Thyroid gland (tissue), 4 donors: ENCODE measurements at places on chromosomes 5 and 9. TPM values are rescaled to one million over a fixed set of nuclear protein-coding genes. Genes with fewer than 3 reads are reported as not detected.
A peak's percentile ranks its signal among the peaks of the same experiment; 100 is the strongest.

Gene OR2S2
- not detected for total RNA-seq

Gene MRPS27
- 86.1 TPM for total RNA-seq

Gene ACTBL2
- total RNA-seq = not detected

Gene PRRC2B
- total RNA-seq = 125 TPM

Gene RPL37
- 499 TPM for total RNA-seq

Gene SPINK13
- total RNA-seq = not detected

Gene IL9
- total RNA-seq = not detected

Gene ANKRD18B
- 0.59 TPM for total RNA-seq

Gene EPB41L4B
- 56.4 TPM for total RNA-seq

DNA sequence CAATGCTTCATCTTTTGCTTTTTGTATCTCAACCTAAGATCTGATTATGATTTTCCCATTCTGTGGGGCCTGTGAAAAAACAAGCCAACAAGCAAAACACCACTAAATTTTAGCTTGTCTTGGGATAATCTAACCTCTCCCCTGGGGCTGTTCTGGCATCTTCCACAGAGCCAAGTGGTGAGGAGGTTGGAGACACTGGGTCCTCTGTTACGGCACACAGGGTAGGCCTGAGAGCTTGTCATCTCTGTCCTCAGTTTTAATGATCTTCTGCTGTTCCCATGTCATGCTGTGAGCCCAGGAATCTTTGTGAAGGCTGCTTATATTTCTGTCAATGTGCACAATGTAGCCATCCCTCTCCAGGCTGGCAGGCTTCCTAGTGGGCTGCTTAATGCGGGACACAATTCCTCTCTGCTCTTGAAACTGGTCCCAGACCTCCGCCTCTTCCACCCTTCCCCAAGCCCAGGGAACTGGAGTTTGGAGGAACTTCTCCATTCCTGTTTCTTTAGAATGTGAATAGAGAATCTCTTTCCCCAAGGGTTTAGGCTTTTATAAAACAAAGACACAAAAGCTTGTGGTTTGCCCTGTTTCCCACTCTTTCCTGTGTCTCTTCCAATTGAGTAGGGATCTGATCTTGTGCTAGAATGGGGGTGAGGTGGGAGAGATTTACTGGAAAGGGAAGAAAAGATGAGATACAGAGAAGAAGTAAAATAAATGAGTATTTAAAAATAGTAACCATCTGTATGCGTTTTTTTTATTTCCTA is 30.9 kb upstream of the SEMA6A start:
- DNase-seq = no peak

- DNase-seq = no peak
These were observed 83.1 kb downstream of the JMY start for GRCh38 chr5:79318935-79319614.

GRCh38 chr5:151101151-151101550 is 20.3 kb upstream of the TNIP1 start:
- DNase-seq = no peak

- DNase-seq = peak; percentile 39
These were observed 26.2 kb upstream of the SPTLC1 start for GRCh38 chr9:92141144-92142129.

- no peak for DNase-seq
These were observed 66.1 kb downstream of the DNAH5 start for GRCh38 chr5:13878357-13878756.

DNA sequence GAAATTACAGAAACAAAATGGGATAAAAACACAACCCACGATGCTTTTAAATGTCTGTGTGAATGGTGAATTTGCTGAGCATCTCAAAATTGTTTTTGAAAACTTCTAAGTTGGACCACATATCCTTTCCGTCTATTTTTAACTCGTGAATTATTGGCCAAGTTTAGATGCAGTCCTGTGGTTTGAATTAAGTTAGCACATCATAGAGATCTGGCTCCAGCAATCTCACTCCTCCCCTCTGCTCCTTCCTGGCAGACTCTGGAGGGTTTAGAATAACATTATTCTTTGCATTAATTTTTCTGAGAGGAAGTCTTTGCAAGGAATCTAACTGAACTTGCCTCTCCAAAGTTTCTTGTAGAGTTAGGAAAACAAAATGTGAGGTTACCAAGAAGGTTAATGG is 14.5 kb upstream of the ANKRD55 start:
- DNase-seq = no peak

DNA sequence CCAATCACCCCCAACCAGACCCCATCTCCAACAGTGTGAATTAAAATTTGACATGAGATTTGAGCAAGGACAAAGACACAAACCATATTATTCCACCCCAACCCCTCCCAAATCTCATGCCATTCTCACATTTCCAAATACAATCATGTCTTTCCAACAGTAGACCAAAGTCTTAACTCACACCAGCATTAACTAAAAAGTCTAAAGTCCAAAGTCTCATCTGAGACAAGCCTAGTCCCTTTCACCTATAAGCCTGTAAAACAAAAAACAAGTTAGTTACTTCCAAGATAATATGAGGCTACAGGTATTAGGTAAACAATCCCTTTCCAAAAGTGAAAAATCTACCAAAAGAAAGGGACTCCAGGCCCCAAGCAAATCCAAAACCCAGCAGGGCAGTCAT is 140.6 kb upstream of the NR4A3 start:
- no peak for DNase-seq

DNA sequence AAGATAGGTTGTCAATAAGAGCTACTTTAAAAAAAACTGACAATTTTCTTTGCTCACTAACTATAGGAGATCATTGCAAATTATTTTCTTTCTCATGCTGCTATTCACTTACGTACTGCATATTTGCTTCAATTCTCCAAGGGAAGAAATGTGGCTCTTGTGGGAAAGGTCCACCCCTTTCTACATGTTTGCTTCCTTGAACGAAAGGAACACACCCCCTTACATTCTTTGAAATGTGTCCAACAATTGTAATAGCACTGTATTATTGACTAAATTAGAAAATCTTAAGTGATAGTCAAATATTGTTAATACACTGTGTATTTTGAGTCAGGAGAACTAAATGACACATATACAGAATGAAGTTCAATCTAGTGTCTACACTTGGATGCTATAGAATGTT is 5.2 kb downstream of the MEF2C start:
- DNase-seq = no peak

- DNase-seq = no peak
These were observed 40.5 kb downstream of the SMIM23 start for GRCh38 chr5:171826132-171826531.

GRCh38 chr5:160071516-160071915 is 47.7 kb downstream of the PWWP2A start:
- no peak for DNase-seq

DNA sequence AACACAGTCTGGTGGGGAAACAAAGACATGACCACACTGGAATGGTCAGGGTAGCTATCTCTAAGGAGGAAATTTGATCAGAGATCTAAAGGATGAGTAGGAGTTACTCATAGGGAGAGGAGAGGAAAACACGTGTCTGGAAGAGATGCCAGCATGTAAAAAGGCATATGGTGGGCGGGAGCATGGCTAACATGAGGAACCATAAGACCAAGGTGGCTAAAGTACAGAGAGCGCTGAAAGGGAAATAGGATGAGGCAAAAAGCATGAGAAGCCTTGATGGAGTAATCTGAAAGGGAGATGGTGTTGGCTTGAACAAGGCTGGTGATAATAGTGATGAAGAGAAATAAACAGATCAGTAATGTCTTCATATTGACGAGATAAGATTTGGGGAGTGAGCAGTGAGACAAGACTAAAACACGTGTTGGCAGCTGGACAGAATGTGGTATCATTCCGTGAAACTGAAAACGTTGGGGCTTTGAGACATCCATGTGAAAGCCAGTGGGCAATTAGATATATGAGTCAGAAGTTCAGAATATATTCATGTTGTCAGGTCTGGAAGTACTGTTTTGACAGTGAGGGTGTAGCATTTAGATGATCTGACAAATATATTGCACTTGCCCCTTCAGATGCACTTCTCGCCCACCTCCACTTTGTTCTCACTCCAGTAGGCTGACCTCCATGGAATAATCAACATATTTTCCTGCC is 209.1 kb upstream of the KCNN2 start:
- DNase-seq = no peak

DNA sequence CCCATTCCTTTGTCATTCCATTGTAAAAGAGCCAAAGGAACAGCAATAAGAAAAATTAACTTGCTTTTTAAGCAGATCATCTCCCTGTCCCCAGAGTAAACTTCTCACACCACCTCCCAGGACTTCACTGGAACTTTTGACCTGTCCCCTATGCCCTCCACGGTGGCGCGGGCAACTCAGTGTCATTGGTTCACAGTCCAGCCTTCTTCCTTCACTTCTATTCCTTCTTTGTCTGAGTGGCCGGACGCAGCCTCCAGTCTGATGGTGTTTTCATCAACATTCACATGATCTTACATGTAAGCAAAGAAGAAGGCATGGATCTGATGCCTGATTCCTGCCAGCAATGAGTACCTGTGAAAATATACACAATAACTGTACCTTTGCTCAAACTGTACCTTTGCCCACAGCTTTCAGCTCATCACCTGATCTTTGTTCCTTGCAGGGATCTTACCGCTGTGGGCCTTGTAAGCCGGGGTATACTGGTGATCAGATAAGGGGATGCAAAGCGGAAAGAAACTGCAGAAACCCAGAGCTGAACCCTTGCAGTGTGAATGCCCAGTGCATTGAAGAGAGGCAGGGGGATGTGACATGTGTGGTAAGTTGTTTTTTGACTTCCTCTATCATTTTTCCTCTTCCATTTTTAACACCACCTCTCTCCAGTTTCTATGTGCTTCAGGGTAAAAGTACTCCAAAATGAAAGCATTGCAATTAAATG is 32.5 kb downstream of the THBS4 start:
- DNase-seq = no peak

GRCh38 chr9:128845186-128845931 is 15.8 kb upstream of the SPOUT1 start:
- DNase-seq = peak; percentile 53

DNA sequence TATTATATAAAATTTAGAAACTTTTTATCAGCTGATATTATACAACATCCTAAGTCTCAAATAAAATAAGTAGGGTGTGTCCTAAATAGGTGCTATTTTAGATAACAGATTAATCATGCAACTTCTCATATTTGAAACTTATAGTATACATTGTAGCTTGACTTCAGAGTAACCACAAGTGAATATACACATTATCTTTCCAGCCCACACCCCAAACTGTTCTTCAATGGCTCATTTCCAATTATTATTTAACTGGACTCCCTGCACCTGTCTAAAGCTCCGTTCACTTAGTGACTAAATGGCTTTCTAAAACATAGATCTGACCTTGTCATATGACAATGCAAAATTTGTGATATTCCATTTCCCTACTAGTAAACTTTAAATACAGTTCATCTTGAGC is 490.9 kb upstream of the RGMB start:
- DNase-seq = no peak

GRCh38 chr5:18745988-18746615 is 1111.8 kb downstream of the TAF11L14 start:
- DNase-seq = no peak

DNA sequence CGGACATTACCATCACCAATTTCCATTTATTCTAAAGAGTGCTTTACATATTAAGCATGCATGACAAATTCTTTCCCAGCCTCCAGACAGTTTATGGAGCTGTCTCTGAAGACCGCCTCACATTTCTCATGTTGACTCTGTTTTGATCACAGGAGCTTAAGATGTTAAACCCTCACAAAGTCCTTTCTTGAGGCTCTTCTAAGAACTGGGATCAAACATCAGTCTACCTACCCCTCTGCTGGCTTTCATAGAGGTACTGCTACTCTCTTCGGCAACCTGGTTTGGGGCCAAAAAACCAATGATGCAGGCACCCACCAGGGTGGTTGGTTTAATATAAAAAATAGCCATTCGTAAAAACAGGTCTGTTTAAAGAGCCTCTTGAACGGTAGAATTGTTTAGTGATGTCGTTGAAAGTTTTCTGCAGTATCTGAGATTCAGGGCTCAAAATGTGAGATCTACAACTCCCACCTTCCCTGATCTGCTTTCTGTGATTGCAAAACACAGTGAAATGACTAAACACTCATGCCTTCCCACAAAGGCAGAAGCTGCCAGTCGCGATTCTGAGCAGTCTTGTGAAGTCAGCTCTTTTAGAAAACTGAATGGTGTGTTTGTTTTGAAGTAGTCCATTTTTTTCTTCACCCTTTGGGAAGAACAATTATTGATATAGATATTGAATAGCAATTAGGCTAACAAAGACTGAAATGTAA is 3.5 kb downstream of the RXFP3 start:
- DNase-seq = no peak

GRCh38 chr5:120415985-120416384 is 48.1 kb upstream of the PRR16 start:
- DNase-seq = no peak

GRCh38 chr5:36168737-36169136 is 16.8 kb downstream of the SKP2 start:
- DNase-seq = no peak
